Upper lobe of right lung (tissue), 1 donor: ENCODE measurements at places on chromosomes 13 and 19. TPM values are rescaled to one million over a fixed set of nuclear protein-coding genes. Genes with fewer than 3 reads are reported as not detected.

The ELL gene
- total RNA-seq, result 17.7 TPM

The IGFL3 gene
- not detected for total RNA-seq

The PCP2 gene
- 3.5 TPM for total RNA-seq

The C1QTNF9 gene
- not detected for total RNA-seq

The GPR4 gene
- 18.5 TPM for total RNA-seq

The ODAD3 gene
- 0.49 TPM for total RNA-seq

DNA sequence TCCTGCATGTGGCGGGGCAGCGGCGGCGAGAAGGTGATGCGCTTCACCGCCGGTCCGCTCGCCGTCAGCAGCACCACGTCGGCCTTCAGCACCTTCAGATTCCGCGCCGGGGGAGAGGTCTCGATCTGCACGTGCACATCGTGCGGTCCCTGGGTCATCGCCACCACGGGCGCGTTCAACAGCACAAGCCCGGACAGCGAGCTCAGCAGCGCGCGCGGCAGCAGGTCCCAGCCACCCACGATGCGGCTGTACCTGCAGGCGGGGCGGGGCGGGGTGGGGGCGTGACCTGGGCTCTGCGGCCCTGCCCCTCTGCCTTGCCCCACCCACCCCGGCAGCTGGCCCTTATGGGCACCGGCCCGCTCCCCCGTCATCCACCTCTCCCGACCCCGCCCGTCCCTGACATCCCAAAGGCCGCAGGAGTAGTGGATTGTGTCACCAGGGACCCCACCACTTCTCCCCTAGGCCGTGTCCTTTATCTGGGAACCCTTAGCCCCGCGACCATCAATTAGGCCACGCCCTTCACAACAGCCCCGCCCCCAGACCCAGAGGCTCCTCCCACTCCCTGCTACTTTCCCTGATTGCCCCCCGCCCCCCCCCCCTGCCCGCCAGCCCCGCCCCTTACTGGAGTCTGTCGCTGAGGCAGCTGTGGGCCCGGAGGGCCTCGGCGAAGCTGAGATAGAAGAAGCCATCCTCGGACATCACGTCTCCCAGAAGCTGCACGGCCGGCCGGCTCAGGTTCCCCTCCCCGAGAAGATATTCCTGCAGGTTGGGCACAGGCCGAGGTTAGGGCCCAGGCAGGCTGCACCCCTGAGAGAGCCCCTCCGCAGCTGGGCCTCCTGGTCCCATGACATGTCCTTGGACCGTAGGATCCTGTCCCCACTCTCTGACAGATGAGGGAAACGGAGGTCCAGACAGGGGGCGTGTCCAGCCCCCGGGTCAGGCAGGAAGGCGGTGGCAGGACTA is 6.1 kb downstream of the IL4I1 start:
- DNase-seq, result peak; percentile 80
- H3K4me3 ChIP-seq, result peak overlapping the region; percentile 28
- H3K4me1 ChIP-seq, result peaks cover 7% of the 10 kb centered on the region
- H3K27me3 ChIP-seq, result no peaks in the 10 kb centered on the region

GRCh38 chr13:73767191-73767741 is 366.9 kb downstream of the KLF12 start:
- DNase-seq, result no peak
- H3K4me3 ChIP-seq, result no peak overlapping the region
- no peaks in the 10 kb centered on the region for H3K36me3 ChIP-seq

- DNase-seq, result no peak
- H3K4me3 ChIP-seq, result no peak overlapping the region
- no peak overlapping the region for H3K27ac ChIP-seq
- H3K36me3 ChIP-seq, result no peaks in the 10 kb centered on the region
- H3K27me3 ChIP-seq, result no peaks in the 10 kb centered on the region
- H3K4me1 ChIP-seq, result no peaks in the 10 kb centered on the region
Observed at GRCh38 chr13:34037636-34038540, 219.9 kb downstream of the RFC3 start.

GRCh38 chr13:46598140-46598819 is 45.3 kb downstream of the LRCH1 start:
- H3K4me3 ChIP-seq, result no peak overlapping the region
- DNase-seq, result no peak
- peak overlapping the region; percentile 45 for H3K27ac ChIP-seq
- no peaks in the 10 kb centered on the region for H3K27me3 ChIP-seq
- peaks cover 73% of the 10 kb centered on the region for H3K4me1 ChIP-seq

- no peaks in the 10 kb centered on the region for H3K4me1 ChIP-seq
- peaks cover 7% of the 10 kb centered on the region for H3K27me3 ChIP-seq
- peaks cover 11% of the 10 kb centered on the region for H3K36me3 ChIP-seq
- no peak overlapping the region for H3K4me3 ChIP-seq
Observed at GRCh38 chr19:45352062-45352461, 11.5 kb downstream of the KLC3 start.

- H3K36me3 ChIP-seq, result no peaks in the 10 kb centered on the region
- H3K27me3 ChIP-seq, result no peaks in the 10 kb centered on the region
- DNase-seq, result no peak
- no peak overlapping the region for H3K4me3 ChIP-seq
Observed at GRCh38 chr13:26920614-26921355, 160.2 kb upstream of the GPR12 start.

GRCh38 chr19:54014920-54015560 is 23.6 kb downstream of the CACNG6 start:
- H3K27me3 ChIP-seq, result peaks cover 25% of the 10 kb centered on the region
- no peaks in the 10 kb centered on the region for H3K4me1 ChIP-seq
- no peak overlapping the region for H3K27ac ChIP-seq
- H3K4me3 ChIP-seq, result no peak overlapping the region
- H3K36me3 ChIP-seq, result no peaks in the 10 kb centered on the region

- H3K4me1 ChIP-seq, result no peaks in the 10 kb centered on the region
- no peak for DNase-seq
- no peak overlapping the region for H3K4me3 ChIP-seq
- no peaks in the 10 kb centered on the region for H3K36me3 ChIP-seq
Observed at GRCh38 chr19:30362156-30362754, 9.9 kb upstream of the ZNF536 start.

- H3K4me3 ChIP-seq, result no peak overlapping the region
- no peaks in the 10 kb centered on the region for H3K36me3 ChIP-seq
- no peaks in the 10 kb centered on the region for H3K27me3 ChIP-seq
- peaks cover 12% of the 10 kb centered on the region for H3K4me1 ChIP-seq
- DNase-seq, result peak; percentile 53
- H3K27ac ChIP-seq, result no peak overlapping the region
Observed at GRCh38 chr19:35222373-35223015, 6.0 kb downstream of the FAM187B start.

GRCh38 chr13:93881411-93881810 is 598.1 kb downstream of the DCT start:
- no peak overlapping the region for H3K27ac ChIP-seq
- no peaks in the 10 kb centered on the region for H3K27me3 ChIP-seq
- no peak overlapping the region for H3K4me3 ChIP-seq
- H3K4me1 ChIP-seq, result no peaks in the 10 kb centered on the region

GRCh38 chr13:51589793-51590192 is 5.5 kb downstream of the WDFY2 start:
- no peaks in the 10 kb centered on the region for H3K36me3 ChIP-seq
- no peaks in the 10 kb centered on the region for H3K27me3 ChIP-seq
- H3K4me1 ChIP-seq, result peaks cover 37% of the 10 kb centered on the region
- peak overlapping the region; percentile 43 for H3K27ac ChIP-seq

GRCh38 chr13:27450921-27451471 is 632 bp upstream of the MTIF3 start:
- H3K27me3 ChIP-seq, result no peaks in the 10 kb centered on the region
- H3K27ac ChIP-seq, result peak overlapping the region; percentile 97
- peaks cover 26% of the 10 kb centered on the region for H3K4me1 ChIP-seq

DNA sequence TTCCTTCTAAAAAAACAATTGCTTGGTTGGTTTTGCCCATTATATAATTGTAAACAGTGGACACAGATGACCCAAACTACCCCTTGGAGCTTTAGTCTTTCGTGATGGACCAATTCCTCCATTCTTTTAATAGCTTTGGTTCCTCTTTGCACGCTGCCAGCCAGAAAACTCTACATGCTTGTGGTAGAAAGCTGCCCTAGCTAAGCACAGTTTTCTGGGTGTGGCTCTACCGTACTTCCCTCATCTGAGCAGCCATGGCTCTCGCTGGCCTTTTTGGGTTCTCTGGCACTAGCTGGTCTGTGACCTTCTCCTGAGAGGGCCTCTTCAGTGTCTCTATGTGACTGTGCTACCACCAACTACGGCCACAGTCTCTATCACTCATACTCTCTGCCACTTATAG is 29.9 kb upstream of the CEBPA start:
- peaks cover 3% of the 10 kb centered on the region for H3K4me1 ChIP-seq
- no peak overlapping the region for H3K4me3 ChIP-seq
- DNase-seq, result no peak
- peaks cover 7% of the 10 kb centered on the region for H3K27me3 ChIP-seq
- H3K27ac ChIP-seq, result peak overlapping the region; percentile 42
- H3K36me3 ChIP-seq, result no peaks in the 10 kb centered on the region

GRCh38 chr13:20945952-20946383 is 43.4 kb upstream of the XPO4 start:
- DNase-seq, result peak; percentile 62
- no peaks in the 10 kb centered on the region for H3K36me3 ChIP-seq
- H3K27me3 ChIP-seq, result no peaks in the 10 kb centered on the region
- peaks cover 4% of the 10 kb centered on the region for H3K4me1 ChIP-seq
- H3K27ac ChIP-seq, result no peak overlapping the region
- H3K4me3 ChIP-seq, result no peak overlapping the region

DNA sequence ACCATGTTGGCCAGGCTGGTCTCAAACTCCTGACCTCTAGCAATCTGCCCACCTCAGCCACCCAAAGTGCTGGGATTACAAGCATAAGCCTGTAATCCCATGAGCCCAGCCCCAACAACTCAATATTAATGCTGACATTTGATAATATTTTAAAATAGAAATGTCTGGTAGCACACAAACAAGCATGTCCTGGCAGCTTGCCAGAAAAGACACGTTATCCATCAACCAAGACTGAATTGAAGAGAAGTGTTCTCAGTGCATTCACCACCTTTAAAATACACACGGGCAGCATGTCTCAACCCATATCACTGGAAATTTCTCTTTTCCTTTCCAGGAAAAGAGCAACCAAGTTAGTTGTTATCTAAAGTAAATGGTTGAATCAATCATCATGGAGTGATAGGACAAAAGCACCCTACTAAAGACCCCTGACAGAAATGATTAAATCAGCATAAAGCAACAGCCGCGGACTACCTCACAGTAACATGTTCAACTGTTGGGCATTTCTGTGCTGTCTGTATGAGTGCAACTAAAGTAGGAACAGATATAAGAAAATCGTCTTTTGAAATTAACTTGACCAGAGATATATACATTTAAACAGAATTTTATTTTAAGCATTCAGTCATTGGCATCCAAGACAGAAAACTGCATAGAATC is 25.0 kb downstream of the LHFPL6 start:
- H3K36me3 ChIP-seq, result no peaks in the 10 kb centered on the region
- H3K27ac ChIP-seq, result no peak overlapping the region
- H3K27me3 ChIP-seq, result no peaks in the 10 kb centered on the region
- no peak for DNase-seq
- peaks cover 17% of the 10 kb centered on the region for H3K4me1 ChIP-seq
- H3K4me3 ChIP-seq, result no peak overlapping the region

DNA sequence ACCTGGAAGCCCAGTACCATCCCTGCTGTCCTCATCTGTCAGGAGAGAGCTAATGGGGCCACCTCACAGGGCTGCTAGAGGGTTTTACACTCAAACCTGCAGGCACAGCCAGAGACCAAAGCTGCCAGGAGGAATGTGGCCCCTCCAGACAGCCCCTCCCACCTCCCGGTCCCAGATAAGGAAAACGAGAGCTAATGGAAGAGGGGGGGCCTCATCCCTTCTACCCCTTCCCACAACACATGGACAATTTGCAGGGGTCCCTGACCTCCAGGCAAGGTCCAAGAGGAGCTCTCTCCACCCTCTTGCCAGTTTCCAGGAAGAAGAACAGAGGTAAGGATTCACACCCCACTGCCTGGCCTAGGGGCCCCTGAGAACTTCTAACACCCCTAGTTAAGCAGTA is 1.6 kb upstream of the PEPD start:
- peaks cover 16% of the 10 kb centered on the region for H3K4me1 ChIP-seq
- no peak overlapping the region for H3K4me3 ChIP-seq
- no peaks in the 10 kb centered on the region for H3K27me3 ChIP-seq
- no peaks in the 10 kb centered on the region for H3K36me3 ChIP-seq
- no peak for DNase-seq

- no peaks in the 10 kb centered on the region for H3K36me3 ChIP-seq
- no peak overlapping the region for H3K4me3 ChIP-seq
- no peaks in the 10 kb centered on the region for H3K27me3 ChIP-seq
- H3K27ac ChIP-seq, result no peak overlapping the region
Observed at GRCh38 chr13:20446405-20446804, 79.3 kb downstream of the CRYL1 start.

DNA sequence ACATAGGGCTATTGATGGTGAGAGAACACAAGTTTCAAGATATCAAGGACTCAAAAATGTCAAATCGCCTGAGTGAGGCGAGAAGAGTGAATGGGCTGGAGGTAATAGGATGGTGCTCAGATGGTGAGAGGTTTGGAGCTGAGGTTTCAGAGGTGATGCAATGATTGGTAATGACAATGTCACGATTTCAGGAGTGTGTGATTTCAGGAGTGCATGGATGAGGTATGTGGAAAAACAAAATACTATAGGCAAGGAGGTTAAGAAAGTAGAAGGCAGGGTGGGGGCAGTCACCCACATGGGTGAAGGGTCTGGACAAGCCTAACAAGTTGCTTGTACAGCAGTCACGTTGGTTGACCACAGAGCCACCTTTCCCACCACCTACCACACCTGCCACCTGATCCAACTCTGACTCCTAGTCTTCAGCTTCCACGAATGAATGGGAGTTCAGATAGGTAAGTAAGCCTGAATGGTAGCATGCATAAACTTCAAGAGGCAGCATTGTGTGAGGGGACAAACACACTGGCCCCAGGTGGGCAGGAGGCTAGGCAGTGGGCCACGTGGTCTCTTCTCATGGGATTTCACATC is 71.5 kb downstream of the RUBCNL start:
- H3K36me3 ChIP-seq, result no peaks in the 10 kb centered on the region
- no peaks in the 10 kb centered on the region for H3K27me3 ChIP-seq
- H3K27ac ChIP-seq, result no peak overlapping the region
- no peaks in the 10 kb centered on the region for H3K4me1 ChIP-seq
- no peak overlapping the region for H3K4me3 ChIP-seq
